ENCODE measurements at places on chromosomes 6 and 20.

GRCh38 chr6:93677264-93677965 lies 258.1 kb upstream of the EPHA7 start:
- DNase-seq, result no peak

GRCh38 chr20:13661070-13661685 lies 22.4 kb upstream of the TASP1 start:
- no peak for DNase-seq

DNA sequence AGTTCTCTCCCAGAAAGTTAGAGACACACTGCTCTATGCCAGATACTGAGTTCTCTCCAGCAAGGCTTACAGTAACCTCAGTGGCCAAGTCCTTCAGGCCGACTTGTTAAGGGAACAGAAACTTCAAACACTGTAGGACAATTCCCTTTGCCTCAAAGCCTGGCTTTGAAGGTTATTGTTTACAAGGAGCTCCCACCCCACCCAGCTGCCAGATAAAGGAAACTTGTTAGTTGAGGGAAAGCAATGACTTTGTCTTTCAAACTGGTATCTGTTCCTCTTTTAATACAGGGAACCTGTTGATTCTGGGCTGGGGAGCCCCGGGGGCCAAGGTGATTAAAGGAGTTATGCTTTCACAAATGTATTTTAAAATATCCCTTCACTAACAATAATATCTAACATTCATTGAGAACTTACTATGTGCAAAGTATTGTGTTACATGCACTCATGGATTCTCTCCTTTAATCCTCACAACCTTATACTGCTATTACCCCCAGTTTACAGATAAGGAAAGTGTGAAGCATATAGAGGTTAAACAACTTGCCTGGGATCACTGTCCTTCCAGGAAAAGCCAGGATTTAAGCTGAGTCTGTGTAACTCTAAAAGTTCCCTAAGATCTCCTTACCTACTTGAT lies 27.6 kb upstream of the CDKN1A start:
- no peak for DNase-seq

- no peak for DNase-seq
These were observed 260.9 kb downstream of the BTBD9 start for GRCh38 chr6:38378801-38379200.

DNA sequence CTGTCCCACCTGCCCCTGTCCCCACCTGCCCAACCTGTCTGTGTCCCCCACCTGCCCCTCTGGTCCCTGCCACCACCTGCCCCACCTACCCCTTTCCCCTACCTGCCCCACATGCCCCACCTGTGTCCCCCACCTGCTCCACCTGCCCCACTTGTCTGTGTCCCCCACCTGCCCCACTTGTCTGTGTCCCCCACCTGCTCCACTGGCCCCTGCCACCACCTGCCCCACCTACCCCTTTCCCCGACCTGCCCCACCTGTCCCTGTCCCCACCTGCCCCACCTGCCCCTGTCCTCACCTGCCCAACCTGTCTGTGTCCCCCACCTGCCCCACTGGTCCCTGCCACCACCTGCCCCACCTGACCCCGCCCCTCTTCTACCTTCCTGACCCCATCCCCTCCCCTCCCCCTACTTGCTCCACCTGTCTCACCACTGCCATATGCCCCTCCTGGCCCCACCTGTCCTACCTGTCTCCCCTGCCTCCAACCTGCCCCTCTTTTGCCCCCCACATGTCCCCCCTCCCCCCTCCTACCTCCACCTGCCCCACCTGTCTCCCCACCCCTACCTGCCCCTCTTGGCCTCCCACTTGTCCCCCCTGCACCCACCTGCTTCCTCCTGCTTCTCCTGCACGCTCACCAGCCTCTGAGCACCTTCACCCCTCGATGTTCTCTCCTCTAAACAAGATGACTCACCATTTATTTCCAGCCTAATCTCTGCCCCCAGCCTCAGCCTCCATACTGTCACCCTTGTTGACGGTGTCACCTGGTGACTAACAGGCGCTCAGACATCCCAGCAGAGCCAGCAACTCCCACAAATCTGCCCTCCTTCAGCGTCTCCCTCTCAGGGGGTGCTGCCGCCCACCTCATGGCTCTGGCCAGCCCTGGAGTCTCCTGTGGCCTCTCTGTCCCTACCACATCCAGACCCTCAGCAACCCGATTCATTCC lies 5.6 kb upstream of the MYT1 start:
- no peak for DNase-seq

GRCh38 chr20:32945710-32946221 lies 58.5 kb downstream of the SUN5 start:
- no peak for DNase-seq

GRCh38 chr20:62164879-62165761 lies 17.7 kb upstream of the MTG2 start:
- no peak for DNase-seq

DNA sequence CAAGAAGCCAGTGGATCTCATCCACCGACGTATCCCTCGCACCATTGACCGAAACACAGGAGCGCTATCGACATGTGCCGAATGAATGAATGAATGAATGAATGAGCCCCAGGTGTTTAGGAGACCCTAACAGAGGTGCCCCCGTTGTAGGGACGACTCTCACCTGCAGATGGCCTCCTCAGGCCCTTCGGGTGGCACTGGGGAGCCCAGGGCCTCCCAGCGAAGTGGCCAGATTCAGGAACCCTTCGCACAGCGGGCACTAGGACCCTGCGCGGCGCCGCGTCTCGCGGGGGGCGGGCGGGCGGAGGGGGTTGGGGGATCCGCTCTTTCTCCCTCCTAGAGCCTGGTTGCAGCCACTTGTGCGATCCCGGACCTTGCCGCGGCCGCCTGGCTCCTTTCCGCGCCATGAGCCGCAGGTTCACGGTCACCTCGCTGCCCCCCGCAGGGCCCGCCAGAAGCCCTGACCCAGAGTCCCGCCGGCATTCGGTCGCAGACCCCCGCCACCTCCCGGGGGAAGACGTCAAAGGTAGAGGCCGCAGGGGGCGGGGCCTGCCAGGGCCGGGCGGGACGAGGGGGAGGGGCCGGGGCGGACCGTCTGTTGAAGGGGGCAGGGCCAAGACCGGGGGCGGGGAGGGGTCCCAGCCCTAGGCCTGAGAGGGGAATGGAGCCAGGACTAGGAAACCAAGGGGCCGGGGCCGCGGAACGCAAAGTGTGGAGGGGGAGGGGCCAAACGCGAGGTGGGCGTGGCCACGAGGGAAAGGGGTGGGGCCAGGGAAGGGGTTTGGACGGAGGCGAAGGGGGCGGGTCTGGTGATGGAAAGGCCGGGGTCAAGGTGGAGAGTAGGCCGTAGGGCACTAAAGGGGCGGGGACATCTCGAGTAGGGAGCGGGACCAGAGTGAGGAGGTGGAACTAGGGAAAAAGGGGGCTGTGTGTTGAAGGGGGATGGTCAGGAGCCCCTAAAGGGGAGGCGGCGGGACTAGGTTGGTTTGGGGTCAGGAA lies 7.4 kb upstream of the SLC12A5 start:
- peak; percentile 87 for DNase-seq

GRCh38 chr6:34189806-34190503 lies 44.1 kb upstream of the GRM4 start:
- no peak for DNase-seq

- DNase-seq, result no peak
These were observed 56.1 kb downstream of the PSMG4 start for GRCh38 chr6:3314621-3315467.

GRCh38 chr6:79635232-79635543 lies 4.1 kb downstream of the SH3BGRL2 start:
- DNase-seq, result no peak

DNA sequence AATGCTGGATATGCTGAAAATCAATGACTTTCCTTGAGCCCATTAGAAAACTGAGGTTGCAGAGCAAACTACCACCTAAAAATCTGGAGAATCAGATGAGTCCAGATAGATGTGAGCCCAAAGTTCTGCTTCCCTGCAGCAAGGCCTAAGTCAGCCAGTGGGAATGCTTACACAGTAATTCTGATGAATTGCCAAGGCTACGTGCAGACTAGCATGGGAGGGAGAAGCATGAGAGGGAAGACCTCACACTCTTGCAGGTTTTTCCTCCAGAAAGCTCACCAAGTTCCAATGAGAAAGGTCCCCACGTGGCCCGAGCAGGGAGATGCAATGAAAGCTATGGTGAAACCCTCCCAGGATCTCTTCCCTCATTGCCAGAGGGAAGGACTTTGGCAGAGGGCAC lies 104.8 kb upstream of the SIRPA start:
- no peak for DNase-seq

- DNase-seq, result no peak
These were observed 4.3 kb downstream of the MEI4 start for GRCh38 chr6:77656999-77657764.

GRCh38 chr6:158663625-158664165 lies 13.8 kb downstream of the SYTL3 start:
- no peak for DNase-seq

DNA sequence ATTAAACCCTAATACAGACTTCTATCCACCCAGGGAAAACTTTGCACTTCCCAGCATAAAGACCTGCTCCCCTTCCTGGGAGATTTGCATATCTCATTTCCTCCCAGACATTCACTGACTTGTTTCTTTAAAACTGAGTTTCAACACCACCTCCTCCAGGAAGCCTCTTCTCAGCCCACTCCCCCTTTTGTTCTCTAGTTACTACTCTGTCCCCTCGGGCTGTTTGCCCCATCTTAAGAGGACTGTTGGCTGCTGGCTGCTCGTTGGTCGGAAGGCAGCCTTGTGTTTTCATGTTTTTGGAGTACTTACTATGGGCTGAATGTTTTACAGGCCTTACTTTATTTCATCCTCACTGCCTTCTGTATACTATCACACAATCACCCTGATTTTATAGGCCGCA lies 6.6 kb downstream of the ARHGAP40 start:
- DNase-seq, result no peak

DNA sequence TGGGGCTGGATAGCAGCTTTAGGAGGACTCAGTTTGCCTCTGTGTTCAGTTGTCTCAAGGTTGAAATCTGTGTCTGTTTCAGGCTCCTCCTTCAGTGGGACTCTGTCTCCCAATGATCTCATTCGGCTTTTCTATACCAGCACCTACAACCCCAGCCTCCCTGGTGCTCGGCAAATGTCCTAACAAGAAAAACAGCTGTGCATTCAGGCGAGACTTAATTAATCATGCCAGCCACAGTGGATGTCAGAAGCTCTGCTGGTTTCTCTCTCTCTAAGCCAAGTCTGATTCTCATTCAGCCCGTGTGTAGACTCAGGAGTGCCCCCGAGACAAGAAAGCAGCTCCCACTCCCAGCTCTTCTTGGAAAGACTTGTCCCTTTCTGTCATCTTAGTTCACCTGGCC lies 46.8 kb downstream of the SUN5 start:
- DNase-seq, result no peak

GRCh38 chr20:47042464-47042863 lies 147.8 kb downstream of the EYA2 start:
- DNase-seq, result no peak

GRCh38 chr6:15573384-15573783 lies 89.4 kb downstream of the DTNBP1 start:
- DNase-seq, result no peak

GRCh38 chr6:4920914-4921410 lies 82.9 kb downstream of the RPP40 start:
- no peak for DNase-seq

DNA sequence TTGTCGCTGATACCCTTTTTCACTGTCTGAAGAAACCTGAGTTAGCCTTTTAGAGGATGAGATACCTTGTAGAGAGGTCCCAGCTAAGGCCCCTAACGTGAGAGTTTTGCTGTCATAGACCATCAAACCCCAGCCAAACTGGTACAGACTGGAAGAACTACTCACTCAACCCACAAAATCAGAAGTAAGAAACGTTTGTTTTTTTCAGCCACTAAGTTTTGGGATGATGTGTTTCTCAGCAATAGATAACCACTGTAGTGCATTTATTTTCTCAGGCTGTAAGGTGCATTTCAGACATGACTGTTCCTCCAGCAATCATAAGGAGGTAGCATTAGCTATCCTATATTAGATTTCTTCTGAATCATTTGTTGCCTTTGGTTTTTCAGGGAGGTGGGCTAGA lies 407.3 kb upstream of the FLRT3 start:
- DNase-seq, result no peak

DNA sequence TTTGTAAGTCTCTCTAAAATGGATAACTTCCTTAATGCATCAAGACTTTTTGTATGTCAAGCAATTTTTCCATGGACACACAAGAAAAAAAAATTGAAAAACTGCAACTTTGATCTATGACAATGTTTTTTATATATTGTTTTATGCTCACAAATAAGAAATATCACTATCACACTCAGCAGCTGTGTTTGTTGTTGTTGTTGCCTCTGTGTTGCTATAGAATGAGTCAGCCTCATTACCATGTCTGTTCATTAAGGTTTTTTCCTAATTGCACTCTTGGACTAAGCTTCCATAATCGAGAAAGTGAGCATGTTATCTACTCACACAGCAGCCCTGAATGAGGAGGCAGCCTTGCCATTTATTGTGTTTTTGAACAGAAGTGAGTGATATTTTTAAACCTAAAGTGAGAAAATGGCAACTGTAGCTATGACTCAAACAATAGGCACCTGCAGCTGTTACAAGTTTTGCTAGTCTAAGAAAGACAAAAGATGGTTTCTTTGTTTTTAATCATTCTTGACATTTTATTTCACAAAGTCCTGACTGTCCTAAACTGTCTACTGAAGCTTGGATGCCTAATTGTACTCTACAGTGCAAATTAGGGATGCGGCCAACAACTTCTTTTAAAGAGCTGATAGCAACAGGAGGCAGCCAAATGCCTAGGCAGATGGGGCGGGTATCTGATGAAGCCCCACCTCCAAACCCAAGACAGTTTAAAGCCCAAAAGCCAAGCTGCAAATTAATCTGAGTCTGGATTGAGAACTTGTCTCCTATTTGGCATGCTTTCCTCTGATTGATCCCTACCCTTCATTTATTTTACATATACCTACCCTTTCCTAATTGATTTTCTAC lies 77.9 kb upstream of the DOK5 start:
- no peak for DNase-seq

DNA sequence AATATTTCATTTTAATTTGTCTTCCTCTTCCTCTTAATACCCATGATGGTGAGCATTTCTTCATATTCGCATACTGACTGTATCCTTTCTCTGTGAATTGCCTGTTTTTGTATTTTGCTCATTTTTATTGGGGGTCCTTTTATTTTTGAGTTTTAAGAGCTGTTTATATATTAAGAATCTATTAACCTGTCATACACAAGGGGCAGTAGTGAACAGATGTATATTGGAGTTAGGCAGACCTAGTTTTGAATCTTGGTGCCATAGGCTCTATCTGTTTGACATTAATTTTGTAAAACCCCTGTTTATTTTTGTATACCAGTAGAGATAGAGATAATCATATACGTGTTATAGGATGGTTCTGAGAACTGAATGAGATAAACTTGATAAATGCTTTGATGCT lies 3.1 kb upstream of the WFDC5 start:
- DNase-seq, result no peak

GRCh38 chr6:133740218-133740617 lies 148.7 kb upstream of the TCF21 start:
- DNase-seq, result no peak

- no peak for DNase-seq
These were observed 637.1 kb upstream of the CITED2 start for GRCh38 chr6:140011537-140011936.

GRCh38 chr6:158060455-158061360 lies 79.0 kb downstream of the SYNJ2 start:
- no peak for DNase-seq
